ENCODE measurements at places on chromosomes 7 and 10. TPM values are rescaled to one million over a fixed set of nuclear protein-coding genes. Genes with fewer than 3 reads are reported as not detected.

AMPH gene
- polyA plus RNA-seq, result 0.26 TPM

CUBN gene
- polyA plus RNA-seq, result 0.04 TPM

ZNF467 gene
- 4.1 TPM for polyA plus RNA-seq

PPP1R17 gene
- polyA plus RNA-seq, result not detected

PCLO gene
- polyA plus RNA-seq, result 0.70 TPM

PNLIPRP3 gene
- polyA plus RNA-seq, result not detected

CYP51A1 gene
- 39.5 TPM for polyA plus RNA-seq

STEAP2 gene
- 6.4 TPM for polyA plus RNA-seq

FAM185A gene
- 7.5 TPM for polyA plus RNA-seq

- DNase-seq, result no peak
These were observed 24.2 kb downstream of the PNLIPRP3 start for GRCh38 chr10:116451711-116452337.

GRCh38 chr7:98836811-98837629 lies 32.8 kb downstream of the TMEM130 start:
- DNase-seq, result peak; percentile 51

- DNase-seq, result no peak
These were observed 63.4 kb upstream of the ANK3 start for GRCh38 chr10:60453036-60453435.

DNA sequence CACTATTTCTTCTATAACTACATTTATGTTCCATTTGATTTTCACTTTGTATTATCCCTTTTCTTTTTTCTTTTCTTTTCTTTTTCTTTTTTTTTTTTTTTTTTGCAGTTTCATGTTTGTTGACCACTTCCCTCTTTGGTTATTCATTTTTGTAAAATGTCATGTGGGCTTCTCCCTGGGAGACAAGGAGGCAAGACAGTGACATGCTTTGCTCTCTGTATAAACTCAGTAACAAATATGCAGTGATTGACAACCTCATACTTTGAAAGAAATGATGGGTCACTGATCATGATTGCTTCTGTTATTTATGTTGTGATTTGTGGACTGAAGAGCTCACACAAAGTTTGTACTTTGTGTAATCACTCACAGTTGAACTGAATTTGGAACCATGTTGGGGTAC lies 90.2 kb upstream of the ABI1 start:
- DNase-seq, result no peak

DNA sequence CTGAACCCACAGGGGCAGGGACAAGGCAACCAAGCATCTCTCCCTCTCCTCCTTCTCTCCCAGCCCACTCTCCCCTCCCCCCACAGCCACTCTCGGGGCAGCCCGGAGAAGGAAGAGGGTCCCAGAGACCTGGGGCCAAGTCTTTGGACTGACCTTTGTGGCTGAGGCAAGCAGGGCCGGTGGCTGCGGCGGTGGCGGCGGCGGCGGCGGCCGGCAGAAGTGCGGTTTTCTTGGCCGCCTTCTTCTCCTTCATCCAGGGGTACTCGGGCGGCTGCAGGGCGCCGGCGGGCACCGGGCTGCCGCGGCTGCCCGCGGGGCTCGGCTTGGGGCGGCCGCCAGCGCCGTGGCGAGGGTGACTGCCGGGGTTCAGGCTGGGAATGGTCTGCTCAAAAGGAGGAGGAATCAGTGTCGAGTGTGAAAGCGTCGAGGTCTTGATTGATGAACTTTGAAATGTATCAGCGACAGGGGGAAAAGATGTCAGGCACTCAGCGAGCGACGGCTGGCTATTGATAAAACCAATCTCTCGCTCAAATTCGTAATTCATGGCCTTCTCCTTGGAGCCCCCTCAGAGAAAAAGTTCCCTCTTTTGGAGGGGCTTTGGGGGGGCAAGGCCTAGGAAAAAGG lies 414 bp downstream of the HOXA2 start:
- DNase-seq, result no peak

DNA sequence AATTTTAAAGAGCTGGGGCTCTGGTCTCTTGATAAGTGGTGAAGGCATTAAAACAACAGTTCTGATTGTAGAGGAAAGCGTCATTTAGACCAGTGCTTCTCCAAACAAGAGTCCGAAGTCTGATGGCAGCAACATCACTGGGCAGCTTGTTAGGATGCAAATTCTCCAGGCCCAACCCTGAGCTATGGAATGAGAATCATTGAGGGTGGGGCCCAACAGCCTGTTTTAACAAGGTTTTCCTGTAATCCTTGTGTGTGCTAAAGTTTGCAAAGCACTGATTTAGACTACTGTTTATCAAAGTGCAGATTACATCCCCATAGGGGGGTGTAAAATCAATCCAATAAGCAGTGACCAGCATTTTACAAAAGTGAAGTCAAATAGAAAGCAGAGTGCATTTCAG lies 2.6 kb upstream of the ZNRF2 start:
- DNase-seq, result no peak

- no peak for DNase-seq
These were observed 1.3 kb upstream of the COMMD3 start for GRCh38 chr10:22314852-22315251.

- no peak for DNase-seq
These were observed 372.9 kb downstream of the GALNT17 start for GRCh38 chr7:71504697-71505441.

- no peak for DNase-seq
These were observed 101.9 kb upstream of the NPS start for GRCh38 chr10:127447197-127447596.

- no peak for DNase-seq
These were observed 401.1 kb upstream of the PODXL start for GRCh38 chr7:131957338-131958020.

- DNase-seq, result no peak
These were observed 519 bp downstream of the PITRM1 start for GRCh38 chr10:3172081-3172445.

GRCh38 chr7:117349570-117349969 lies 26.7 kb upstream of the WNT2 start:
- DNase-seq, result no peak

- no peak for DNase-seq
These were observed 188.8 kb downstream of the GFRA1 start for GRCh38 chr10:116084161-116084560.

- DNase-seq, result no peak
These were observed 5.5 kb downstream of the CYP2W1 start for GRCh38 chr7:988426-988911.

GRCh38 chr7:138886501-138886917 lies 88.5 kb upstream of the ATP6V0A4 start:
- peak; percentile 55 for DNase-seq

DNA sequence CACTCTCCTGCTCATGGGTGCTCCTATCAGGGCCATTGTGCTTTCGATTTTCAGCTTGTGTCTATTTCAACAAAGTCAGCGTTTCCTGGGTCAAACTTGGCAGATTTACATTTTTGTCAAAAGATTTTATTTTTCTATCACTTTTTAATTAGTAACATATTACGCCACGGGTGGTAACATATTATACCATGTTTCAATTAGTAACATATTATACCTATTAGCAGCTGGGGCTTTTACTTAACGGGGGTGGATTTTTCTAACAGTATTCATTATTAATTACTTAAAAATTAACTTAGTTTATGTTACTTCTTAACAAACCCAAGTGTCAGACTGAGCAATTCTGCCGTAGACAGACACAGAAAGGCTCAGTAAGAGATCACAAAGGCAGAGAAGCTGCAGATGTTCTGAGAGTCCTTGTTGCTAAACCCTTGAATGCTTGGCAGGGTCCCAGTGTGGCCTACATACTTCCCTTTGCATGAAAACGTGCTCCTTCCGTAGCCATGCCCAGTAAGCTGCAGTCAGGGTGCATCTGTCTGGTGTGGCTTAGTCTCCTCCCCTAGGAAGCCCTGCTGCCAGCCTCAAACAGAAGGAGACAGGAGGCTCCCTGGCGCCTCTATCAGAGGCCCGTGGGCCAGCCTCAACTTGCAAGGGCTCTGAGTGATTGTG lies 263.1 kb upstream of the CXCL12 start:
- DNase-seq, result no peak

Data from A549 (cell line).